ENCODE measurements at places on chromosomes 2 and 18.

DNA sequence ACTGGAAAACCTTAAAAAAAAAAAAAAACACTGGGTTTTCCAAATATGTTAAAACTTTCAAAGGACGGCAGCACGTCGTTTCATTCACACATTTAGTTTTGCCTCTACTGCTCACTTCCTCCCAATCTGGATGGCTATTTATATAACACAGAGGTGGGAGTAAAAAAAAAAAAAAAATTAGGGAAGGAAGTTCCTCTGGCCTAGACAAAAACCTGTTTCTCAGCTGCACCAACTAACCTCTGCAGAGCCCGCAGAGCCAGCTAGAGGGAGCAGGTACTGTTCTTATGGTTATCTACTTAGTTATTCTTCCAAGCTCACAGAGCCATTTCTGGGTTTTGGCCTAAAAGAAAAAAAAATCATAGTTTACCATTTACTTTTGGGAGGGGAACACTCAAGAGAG lies 28.1 kb downstream of the SLC1A4 start:
- DNase-seq = no peak

- DNase-seq = no peak
Observed at GRCh38 chr2:114810092-114810491, 367.7 kb downstream of the DPP10 start.

GRCh38 chr2:165549619-165550018 lies 80.1 kb downstream of the CSRNP3 start:
- DNase-seq = no peak

- DNase-seq = no peak
Observed at GRCh38 chr2:15761056-15761455, 169.4 kb downstream of the DDX1 start.

- DNase-seq = no peak
Observed at GRCh38 chr2:128642316-128642715, 323.6 kb upstream of the HS6ST1 start.

DNA sequence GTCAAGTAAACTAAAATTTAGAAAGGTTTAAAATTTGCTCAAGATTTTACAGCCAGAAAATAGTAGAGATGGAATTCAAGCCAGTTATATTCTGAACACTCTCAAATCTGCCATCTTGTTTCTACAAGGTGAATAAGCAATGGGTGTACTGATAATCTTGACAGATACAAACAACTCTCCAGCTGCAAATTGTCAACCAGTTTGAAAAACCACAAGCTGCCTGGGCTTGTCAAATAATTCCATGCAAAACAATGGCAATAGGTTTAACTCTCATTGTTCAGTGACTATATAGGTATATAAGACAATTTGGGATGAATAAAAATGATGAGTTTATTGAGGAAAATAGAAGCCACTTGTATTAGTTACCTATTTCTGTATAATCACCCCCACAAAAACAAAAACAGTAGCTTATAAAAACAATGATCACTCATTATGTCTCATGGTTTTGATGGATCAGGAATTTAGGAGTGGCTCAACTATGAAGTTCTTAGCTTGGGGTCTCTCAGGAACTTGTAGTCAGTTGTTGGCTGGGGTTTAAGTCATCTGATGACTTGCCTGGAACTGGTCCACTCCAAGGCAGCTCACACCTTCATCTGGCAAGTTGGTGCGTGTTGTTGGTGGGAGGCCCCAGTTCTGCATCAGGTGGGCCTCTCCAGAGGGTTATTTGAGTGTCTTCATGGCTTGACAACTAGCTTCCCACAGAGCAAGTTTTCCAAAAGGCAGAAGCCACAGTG lies 12.6 kb upstream of the EVA1A start:
- no peak for DNase-seq

DNA sequence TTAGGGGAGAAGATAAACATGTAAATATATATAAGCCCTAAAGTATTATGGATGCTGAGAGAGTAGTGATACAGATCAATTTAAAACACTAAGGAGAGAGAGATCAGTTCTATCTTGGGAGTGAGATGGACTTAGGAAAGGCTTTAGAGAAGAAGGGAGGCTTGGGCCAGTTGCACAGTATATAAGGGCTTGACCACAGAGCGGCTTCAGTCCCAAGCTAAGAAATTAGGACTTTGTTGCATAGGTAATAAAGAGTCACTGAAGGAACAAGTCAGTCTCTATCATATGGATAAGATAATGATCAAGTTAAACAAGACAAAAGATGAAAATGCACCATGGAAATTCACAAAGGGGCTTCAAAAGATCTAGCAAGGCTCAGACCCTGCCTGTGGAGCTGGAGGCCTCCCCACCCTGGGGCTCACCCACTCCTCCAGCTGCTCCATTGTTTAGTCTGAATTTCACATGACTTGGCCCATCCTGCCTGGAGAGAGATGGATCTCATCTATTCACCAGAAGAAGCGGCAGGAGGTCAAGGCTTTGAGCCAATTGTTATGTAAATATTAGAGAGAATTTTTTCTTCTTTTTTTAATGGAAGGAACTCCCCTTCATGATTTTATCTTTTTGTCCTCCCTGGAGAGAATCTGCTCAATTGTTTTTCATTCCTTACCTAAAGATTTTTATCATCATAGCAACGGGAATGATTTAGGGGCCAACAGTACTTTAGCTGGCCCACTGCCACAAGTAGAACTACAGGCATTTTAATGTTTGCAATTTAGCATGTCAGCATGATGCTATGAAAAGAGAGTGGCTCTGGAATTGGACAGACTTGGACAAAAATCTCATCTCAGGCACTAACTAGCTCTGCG lies 44.0 kb downstream of the GYPC start:
- DNase-seq = no peak

- DNase-seq = no peak
Observed at GRCh38 chr2:100988630-100989417, 13.3 kb upstream of the RPL31 start.

GRCh38 chr2:127034051-127034450 lies 72.9 kb downstream of the BIN1 start:
- DNase-seq = no peak

DNA sequence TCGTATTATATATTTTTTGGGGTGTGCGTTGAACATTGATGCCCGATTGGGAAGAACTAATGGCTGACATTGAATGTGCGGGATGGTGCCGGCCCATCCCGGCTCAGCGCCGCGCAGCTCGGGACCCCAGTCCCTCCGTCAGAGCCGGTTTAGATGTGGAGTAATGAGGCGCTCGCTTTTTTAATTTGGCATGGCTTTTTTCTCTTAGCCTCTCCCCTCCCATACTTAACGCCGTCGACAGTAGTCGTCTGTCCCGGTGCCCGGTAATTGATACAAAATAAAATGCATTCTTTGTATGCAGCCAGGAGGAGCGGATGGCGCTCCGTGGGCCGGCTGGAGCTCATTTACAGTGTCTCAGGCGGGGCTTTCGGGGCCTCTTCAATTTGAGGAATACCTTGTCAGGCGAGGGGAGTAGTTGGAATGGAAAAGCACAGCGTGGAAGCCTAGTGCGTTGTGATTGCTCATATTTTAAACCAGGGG lies 209.2 kb downstream of the GBX2 start:
- no peak for DNase-seq

- DNase-seq = no peak
Observed at GRCh38 chr2:168635065-168635577, 167.3 kb upstream of the NOSTRIN start.

DNA sequence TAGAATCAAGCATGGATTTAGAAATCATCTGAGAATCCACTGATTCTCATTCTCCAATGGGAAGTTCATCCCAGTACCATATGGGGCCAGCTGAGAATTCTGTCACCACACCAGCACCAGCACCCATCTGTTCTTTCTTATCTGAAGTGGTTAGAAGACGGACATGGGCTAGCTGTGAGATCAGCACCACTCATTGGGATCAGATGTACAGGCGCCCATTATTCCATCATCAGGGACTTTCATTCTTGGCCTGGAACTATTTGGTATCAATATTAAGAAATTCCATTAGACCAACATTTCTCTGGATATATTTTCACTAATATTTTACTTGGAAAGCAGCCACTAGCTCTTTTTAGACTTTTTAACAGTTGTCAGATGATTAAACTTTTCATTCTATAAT lies 185.9 kb upstream of the LINC00305 start:
- no peak for DNase-seq

GRCh38 chr18:12630136-12630535 lies 27.8 kb downstream of the SPIRE1 start:
- DNase-seq = no peak

DNA sequence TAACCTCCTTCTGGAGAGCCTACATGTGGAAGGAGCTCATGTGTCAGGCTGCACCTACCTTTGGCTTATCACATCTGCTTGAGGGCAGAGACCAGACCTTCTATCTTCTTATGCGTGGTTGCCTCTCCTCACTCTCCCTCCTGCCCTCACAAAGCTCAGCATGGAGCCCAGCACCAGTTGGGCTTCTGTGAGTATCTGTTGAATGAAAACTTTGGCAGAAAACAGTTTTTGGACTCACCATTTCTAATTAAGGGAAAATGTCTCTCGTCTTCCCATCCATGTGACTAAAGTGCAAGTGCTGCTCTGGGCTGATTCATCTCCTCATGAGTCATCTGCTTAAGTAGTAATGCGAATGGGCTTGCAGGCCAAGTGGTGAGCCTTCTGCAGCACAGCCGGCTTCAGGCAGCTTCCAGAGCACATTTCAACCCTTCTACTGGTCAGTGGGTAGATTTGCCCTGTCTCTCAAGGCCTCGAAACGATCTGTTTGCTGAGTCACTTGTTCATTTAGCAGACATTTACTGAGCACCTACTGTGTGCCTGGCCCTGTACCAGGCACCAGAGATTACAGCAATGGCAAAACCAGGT lies 102.6 kb downstream of the VSNL1 start:
- no peak for DNase-seq

DNA sequence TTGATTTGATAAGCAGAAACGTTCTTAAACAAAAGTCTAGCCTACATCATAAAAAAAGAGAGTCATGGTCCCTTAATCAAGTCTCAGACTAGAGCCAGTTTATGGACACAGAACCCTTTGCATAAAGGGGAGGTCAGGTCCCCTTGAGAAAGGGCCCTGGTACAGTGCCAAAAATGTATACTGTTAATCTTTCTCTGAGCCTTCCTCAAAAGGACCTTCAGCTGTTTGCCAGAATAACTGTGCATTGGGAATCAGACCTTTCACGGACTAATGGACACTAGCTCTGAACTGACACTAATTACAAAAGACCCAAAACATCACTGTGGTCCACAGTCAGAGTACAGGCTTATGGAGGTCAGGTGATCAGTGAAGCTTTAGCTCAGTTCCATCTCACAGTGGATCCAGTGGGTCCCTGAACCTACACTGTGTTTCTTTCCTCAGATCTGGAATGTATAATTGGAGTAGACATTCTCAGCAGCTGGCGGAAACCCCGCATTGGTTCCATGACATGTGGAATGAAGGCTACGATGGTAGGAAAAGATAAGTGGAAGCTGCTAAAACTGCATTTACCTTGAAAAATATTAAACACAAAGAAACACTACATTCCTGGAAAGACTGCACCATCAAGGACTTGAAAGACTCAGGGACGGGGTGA lies 151.4 kb downstream of the TMEFF2 start:
- no peak for DNase-seq

GRCh38 chr2:60644951-60645350 lies 91.5 kb upstream of the BCL11A start:
- DNase-seq = no peak

- no peak for DNase-seq
Observed at GRCh38 chr2:14944562-14945346, 312.2 kb downstream of the LRATD1 start.

- DNase-seq = no peak
Observed at GRCh38 chr2:143907801-143908200, 612.1 kb downstream of the ZEB2 start.

DNA sequence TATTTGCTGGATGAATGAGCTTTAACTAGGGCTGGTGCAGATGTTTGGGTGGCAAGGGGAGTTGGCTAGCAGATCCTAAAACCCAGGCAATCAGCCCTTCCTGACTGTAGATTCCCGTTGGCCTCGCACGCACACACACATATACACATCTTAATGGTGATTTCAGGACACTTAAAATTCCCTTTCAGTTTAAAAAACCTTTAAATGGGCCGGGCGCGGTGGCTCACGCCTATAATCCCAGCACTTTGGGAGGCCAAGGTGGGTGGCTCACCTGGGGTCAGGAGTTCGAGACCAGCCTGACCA lies 19.5 kb upstream of the MTCL1 start:
- DNase-seq = no peak

GRCh38 chr2:3519255-3520205 lies at the start of gene ADI1:
Gene ADI1, minus strand, starts transcription at chr2:3519531. Its CDS starts 44 bp downstream, at chr2:3519487.
- DNase-seq = peak; percentile 31

- no peak for DNase-seq
Observed at GRCh38 chr2:148924514-148925178, 49.6 kb downstream of the KIF5C start.

DNA sequence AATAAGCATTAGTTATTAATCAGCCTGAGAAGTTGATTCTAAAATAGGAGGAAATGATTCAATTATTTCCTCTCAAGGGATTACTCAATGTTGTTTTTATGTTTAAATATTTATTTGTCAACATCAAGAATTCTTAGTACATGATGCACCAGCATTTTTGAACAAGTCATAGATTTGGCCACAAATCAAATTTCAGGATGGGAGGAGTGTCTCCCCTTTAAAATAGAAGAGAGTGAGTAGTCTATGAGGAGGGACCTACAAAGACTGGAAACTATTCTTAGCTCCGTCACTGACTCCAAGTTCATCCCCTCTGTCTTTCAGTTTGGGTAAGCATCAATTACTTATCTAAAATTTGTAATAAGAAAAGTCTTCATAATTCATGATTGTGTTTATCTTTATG lies 18.6 kb upstream of the IL18R1 start:
- DNase-seq = no peak

GRCh38 chr18:24922491-24922890 lies 429.5 kb downstream of the ZNF521 start:
- no peak for DNase-seq

DNA sequence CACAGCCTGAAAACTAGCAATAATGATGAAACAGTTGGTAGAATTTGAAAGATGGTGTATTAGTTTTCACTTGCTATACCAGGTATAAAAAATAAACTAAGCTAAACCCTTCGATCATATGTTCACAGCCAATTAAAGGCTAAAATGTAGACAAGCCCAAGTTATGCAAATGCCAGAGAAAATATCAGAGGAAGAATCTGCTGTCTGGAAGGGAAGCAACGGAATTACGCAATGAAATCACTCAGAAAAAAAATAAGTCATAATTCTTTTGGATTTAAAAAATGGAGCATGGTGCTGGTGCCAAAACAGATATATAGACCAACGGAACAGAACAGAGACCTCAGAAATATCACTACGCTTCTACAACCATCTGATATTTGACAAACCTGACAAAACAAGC lies 108.3 kb downstream of the ARL4C start:
- no peak for DNase-seq

- no peak for DNase-seq
Observed at GRCh38 chr2:120937686-120938044, 202.0 kb downstream of the GLI2 start.

DNA sequence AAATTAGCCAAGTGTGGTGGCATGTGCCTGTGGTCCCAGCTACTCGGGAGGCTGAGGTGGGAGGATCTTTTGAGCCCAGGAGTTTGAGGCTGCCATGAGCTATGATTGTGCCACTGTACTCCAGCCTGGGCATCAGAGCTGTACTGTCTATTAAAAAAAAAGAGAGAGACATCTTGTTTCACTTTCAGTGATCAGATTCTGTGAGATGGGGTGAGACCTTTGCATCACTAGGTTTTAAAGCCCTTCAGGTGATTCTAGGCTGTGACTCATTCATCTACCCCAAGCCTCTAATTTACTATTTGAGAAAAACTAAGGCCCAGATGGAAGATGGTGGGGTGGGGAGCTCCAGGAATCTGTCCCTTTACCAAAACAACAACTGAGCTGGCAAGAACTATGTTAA lies 7.1 kb downstream of the C2orf92 start:
- DNase-seq = no peak

All from stimulated activated CD8-positive, alpha-beta memory T cell treated with anti-CD3 and anti-CD28 coated beads, Interleukin-15, amount 100 ng/mL, for 1 hour (primary cell).